SJCRH30 (cell line): ENCODE measurements at places on chromosomes 13 and 19.

DNA sequence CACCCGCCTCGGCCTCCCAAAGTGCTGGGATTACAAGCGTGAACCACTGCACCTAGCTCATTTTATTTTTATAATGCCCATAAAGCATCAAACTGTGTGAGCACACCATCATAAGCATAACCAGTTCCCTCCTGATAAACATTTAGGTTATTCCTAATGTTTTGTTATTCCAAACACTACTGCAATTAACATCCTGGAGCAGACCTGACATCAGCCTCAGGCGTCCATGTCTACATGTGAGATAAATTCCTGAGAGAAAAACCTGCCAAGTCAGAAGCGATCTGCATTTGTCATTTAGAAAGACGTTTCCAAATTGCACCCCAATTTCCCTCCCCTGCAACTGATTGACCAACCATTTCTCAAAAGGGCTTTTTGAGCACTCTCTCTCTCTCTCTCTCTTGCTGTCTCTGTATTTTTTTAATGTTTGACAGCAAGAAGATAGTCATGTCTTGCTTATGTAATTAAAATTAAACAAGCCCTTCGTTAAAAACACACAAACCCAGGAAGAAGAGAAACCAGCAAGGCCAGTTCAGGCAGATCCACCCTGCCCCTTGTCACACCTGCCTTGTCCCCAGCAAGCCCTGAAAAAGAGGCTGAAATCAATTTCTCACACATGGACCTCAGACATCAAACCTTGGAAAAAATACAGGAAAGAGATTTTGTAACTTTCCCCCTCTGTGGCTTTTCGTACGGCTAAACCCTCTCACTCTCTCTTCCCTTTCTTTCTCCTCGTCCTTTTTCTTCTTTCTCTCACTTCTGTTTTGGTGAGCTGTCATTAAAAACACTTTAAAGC lies 9.9 kb downstream of the LYPD3 start:
- DNase-seq, result no peak

- DNase-seq, result no peak
Measured at GRCh38 chr13:77416666-77417212, 89.8 kb upstream of the MYCBP2 start.

GRCh38 chr19:28289295-28290063 lies 923.5 kb downstream of the UQCRFS1 start:
- DNase-seq, result peak; percentile 68

DNA sequence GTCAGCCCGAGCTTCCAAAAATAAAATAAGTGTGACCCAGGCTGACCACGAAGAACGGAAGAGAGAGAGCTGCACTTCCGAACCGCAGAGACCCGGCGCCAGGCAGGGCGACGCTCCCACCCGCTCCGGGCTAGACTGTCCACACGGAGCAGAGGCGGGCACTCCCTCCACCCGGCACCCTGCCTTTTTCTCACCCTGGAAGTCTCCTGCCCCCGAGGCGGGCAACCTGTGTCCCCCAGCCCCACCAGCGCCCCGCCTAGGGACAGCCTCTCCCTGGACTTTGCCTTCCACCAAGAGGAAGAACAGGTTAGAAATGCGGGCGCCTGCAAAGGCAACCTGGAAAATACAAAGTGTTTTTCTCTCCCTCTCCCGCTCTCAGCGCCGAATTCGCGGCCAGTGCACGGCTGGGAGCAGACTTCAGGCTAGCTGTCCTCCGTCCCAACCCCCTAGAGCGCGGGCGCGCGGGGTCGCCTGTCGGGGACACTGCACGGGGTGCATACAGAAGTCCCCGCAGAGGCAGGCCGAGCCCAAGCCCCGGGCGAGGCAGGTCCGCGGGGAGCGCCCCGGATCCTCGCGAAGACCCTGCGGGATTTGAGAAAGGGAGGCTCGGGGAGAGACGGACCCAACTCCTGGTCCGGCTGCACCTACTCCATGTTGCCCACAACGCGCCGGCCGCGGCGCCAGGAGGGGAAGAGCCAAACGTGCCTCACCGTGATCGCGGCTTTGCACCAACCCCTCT lies 845 bp downstream of the SPRY2 start:
- peak; percentile 44 for DNase-seq

- no peak for DNase-seq
Measured at GRCh38 chr19:41649827-41650226, 23.0 kb upstream of the CEACAM4 start.

GRCh38 chr19:37867831-37868230 lies 38.6 kb downstream of the WDR87 start:
- no peak for DNase-seq

- DNase-seq, result no peak
Measured at GRCh38 chr19:44737238-44738071, 11.1 kb upstream of the BCL3 start.

DNA sequence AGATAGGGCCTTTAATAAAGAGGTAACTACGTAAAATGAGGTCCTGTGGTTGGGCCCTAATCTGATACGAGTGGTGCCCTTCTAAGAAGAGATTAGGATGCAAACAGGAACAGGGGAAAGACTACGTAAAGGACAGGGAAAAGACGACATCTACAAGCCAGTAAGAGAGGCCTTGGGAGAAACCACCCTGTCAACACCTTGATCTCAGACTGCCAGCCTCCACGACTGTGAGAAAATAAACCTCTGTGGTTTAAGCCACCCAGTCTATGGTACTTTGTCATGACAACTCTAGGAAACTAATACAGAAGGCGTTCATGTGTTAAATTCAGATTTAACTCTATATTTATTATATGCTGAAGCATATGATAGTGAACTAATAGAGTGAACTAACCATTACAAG lies 566.3 kb downstream of the UQCRFS1 start:
- DNase-seq, result no peak

DNA sequence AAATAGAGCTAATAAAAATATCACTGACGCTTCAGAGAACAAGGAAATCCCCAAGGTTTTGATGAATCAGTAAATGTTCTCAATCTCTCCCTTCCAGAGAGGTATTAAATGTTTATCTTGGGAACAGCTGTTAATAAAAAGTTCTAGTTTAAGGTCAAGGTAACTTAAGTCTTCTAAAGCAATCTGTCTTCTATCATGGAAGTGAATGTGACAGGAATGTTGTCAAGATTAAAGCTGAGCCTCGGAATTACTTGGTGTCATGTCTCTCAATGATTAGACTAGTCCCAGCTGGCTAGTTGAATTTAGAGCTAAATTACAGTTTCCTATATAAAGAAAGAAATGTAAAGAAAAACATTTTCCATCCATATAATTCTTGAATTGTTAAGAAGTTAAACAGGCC lies 23.4 kb downstream of the ESD start:
- DNase-seq, result no peak

DNA sequence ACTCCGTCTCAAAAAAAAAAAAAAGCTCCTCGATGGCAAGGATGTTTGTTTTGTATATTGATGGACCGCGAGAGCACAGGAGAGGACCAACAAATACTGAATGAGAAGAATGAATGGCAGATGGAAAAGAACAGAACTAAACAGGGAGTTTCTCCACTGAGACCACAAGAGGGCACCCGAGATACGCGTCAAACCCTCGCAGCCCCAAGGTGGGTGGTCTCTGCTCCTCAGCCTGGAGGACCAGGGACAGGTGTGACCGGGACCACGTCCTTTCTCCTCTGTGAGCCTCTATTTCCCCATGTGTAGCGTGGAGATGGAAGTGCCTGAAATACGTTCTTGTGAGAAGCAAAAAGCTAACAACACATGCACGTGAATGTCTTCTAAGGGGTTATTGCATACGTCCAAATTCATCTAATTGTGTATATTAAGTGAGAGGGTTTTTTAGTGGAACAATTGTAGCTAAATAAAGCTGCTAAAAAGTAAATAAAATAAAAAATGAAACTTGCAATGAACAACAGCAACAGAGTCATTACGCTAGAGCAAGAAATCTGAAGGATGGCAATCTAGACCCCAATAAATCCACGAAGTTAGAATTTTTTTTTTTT lies 8.3 kb upstream of the CDC42EP5 start:
- DNase-seq, result peak; percentile 72

GRCh38 chr13:42740753-42741152 lies 40.6 kb upstream of the FAM216B start:
- peak; percentile 41 for DNase-seq

GRCh38 chr19:30668521-30669155 lies 296.5 kb downstream of the ZNF536 start:
- peak; percentile 50 for DNase-seq

DNA sequence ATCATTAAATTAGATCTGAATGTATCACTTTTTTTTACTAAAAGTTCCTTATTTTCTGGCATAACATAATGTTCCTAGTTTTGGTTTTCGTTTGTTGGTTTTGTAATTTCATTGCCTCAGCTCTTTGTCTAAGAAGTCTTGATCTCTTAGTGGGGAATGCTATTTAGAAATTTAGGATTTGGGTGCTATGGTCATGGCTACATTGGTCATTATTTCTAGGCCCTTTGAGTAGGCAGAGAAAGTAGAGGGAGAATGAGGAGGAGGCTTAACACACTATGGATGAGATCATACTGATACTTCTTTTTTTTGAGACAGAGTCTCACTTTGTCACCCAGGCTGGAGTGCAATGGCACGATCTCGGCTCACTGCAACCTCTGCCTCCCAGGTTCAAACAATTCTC lies 41.8 kb downstream of the PIBF1 start:
- no peak for DNase-seq

- DNase-seq, result no peak
Measured at GRCh38 chr19:47379381-47379938, 30.3 kb downstream of the DHX34 start.

- DNase-seq, result no peak
Measured at GRCh38 chr13:109868578-109869311, 82.4 kb upstream of the IRS2 start.

GRCh38 chr19:48928164-48929025 lies 5.1 kb upstream of the DHDH start:
- peak; percentile 57 for DNase-seq
